Stimulated activated CD4-positive, alpha-beta T cell treated with anti-CD3 and anti-CD28 coated beads, Interleukin-15, amount 100 ng/mL, for 1 hour (primary cell): ENCODE measurements at places on chromosomes 3 and 15.

DNA sequence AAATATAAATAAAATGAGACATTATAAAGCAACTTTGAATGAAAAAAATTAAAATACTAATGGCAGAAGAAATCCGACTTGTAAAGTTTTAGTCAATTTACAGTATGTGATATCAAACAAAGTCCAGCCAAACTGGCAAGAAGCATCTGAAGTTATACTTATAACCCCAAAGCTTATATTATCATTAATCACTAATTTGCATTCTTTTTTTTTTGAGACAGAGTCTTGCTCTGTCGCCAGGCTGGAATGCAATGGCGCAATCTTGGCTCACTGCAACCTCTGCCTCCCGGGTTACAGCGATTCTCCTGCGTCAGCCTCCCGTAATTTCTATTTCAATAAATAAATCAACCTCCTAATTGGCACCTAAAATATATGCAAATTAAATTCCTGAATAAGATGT lies 80.1 kb downstream of the AQR start:
- no peak for DNase-seq

DNA sequence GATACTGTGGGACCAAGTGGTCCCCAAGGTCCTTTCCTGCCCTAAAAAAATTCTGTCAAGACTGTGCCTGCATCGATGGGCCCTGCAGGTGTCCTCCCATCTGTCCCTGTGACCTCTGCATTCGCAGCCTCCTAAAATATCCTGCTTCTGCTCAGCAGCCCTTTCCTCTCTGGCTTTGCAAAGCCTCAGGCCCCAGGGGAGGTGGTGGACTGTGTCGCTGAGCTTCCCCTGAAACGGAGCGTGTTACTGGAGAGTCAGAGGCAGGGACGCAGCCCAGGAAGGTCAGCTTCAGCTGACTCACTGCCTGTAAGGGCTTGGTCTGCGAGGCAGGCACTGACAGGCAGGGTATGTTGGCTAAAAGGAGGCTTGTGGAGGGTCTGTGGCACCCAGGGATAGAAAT lies 110.0 kb downstream of the RAB11A start:
- DNase-seq = no peak

GRCh38 chr15:51720201-51720995 lies 17.1 kb downstream of the LYSMD2 start:
- no peak for DNase-seq

GRCh38 chr15:40338041-40338657 lies 2.6 kb downstream of the CCDC9B start:
- peak; percentile 56 for DNase-seq

DNA sequence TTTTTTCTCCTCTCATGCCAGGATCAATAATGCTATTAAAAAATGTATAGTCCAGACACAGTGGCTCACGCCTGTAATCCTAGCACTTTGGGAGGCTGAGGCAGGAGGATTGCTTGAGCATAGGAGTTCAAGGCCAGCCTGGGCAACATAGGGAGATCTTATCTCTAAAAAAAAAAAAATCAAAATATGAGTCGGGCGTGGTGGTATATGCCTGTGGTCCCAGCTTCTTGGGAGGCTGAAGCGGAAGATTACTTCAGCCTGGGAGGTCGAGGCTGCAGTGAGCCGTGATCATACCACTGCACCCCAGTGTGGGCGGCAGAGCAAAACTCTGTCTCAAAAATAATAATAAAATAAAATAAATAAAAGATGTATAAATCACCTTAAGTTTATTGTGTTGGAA lies 75.4 kb downstream of the WWTR1 start:
- DNase-seq = no peak

DNA sequence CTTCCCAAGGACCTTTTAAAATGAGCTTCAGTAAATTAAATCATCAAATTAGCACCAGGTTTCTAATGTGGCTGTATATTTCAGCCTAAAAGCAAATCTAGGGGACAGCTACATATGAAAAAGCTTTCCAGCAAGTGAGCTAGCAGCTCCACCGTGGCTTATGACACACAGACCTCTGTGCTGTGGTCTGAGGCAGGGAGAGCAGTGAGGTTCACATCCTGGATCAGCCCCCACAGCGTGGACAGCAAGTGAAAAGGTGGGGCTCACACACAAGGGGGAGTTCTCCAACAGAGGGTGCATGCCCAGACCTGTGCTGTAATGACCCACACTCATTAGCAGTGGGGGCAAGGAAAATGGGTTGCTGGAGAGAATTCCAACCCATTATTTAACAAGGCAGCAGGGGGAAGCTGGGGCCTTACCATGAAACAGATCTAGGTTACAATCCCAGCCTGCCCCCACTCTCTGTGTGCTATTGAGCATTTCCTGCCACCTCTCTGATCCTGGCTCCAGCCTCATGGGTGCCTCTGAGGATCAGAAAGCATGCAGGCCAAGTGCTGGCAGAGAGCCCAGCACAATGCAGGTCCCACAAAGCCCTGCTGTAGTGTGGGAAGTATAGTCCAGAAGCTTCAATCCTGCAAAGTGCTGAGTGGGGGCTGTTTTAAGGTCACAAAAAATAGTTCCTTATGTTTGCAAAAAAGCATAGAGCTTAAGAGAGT lies 48.2 kb downstream of the RASGRF1 start:
- DNase-seq = no peak

GRCh38 chr3:62562017-62562416 lies 188.7 kb upstream of the FEZF2 start:
- DNase-seq = no peak

- DNase-seq = no peak
Measured at GRCh38 chr3:127719369-127719768, 46.6 kb downstream of the ABTB1 start.

DNA sequence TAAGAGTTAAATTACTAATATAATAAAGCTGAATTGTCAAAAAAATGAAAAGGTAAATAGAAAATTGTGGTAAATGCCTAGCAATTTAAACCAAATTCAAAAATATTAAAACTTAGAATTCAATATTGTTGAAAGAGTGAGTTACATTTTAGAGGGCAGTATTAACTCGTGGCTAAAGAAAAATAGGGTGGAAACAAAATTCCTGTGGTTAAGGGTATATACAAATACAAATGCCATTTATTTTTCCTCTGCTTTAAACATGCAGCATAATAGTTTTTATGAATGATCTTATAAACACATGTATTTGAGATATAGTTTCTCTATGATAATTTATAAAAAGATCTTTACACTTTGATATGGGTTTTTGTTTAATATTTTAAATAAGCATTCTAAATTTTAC lies 79.0 kb downstream of the NEDD4 start:
- no peak for DNase-seq

DNA sequence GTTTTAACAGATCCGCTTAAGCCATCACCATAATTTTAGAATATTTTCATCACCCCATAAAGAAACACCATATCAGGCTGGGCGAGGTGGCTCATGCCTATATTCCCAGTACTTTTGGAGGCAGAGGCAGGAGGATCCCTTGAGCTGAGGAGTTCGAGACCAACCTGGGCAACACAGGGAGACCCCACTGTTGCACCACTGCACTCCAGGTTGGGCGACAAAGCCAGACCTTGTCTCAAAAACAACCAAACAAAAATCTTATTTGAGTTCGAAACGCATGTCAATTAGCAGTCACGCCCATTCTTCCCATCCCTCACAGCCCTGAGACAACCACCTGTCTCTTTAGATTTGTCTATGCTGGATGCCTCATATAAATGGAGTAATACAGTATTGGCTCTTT lies 119.9 kb downstream of the KLF13 start:
- no peak for DNase-seq

- no peak for DNase-seq
Measured at GRCh38 chr3:72951259-72951722, 45.3 kb upstream of the PPP4R2 start.

- DNase-seq = no peak
Measured at GRCh38 chr3:45965653-45966052, 22.4 kb downstream of the CXCR6 start.

DNA sequence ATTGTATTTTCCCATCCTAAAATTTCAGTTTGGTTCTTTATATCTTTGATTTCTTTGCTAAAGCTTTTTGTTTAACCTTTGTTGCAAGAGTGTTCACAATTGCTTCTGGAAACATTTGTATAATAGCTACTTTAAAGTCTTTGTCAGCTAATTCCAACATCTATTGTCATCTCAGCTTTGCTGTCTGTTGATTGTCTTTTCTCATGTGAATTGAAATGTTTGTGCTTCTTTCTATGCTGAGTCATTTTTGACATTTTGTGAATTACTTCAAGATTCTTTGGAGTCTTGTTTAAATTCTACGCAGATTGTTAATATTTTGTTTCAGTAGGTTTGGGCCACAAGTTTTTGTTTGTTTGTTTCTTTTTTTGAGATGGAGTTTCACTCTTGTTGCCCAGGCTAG lies 73.2 kb downstream of the SUCNR1 start:
- no peak for DNase-seq

DNA sequence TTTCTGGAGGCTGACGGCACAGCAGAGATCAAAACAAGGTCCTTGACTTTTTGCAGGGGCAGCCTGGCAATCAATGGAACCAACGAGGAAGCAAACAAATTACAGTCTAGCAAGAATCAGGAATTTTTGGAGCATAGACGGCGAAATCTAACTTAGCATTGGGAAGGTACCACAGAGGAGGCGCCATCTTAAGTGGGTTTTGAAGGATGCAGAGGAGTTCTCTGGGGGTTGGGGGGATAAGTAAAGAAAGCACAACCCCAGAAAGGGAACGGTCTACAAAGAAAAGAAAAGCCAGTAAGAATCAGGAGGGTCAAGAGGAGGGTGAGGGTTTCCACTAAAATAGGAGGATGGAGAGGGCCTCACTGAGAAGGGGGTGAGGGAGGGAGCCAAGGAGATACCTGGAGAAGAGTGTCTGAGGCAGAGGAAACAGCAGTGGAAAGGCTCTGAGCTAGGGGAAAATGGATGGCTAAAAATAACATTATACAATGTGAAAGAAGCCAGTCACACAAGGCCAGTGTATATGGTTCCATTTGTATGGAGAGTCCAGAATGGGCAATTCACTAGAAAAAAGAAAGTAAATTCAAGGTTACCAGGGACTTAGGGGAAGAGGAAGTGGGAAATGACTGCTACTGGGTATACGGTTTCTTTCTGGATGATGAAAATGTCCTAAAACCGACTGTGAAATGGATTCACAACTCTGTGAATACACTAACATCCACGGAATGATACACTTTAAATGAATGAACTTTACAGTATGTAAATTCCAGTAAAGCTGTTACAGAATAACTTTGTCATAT lies 25.2 kb upstream of the IQSEC1 start:
- DNase-seq = no peak

- DNase-seq = peak; percentile 42
Measured at GRCh38 chr3:184417619-184418327, 37.9 kb downstream of the CHRD start.

DNA sequence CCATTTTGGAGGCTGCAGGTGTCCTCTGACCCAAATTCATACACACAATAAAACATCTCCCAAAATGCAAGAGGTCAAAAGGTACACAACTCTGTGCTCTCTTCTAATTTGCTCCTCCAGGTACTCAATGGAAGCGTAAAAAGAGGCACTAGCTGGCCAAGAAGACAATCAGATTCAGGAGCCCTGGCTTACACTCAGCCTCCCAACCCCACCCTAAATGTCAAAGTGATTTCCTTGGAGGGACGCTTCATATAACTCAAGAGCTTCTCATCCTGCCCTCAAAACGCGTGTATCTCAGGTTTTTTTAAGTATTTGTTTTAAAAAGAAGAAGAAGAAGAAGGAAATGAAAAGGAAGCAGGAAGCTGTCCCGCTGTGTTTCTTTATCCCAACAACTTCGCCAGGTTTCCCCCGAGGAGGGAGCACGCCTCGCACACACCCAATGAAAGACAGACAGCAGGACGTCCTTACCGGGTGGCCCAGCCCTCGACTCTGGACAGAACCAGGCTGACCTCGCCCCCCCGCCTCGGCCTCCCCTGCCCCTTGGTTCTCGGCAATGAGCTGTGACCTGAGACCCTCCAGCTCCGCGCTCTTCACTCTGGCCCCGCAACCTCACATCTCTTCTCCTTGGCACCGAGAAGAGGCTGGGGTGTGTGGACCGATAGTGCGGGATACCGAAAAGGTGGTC lies 620.7 kb upstream of the ZNF385D start:
- no peak for DNase-seq

DNA sequence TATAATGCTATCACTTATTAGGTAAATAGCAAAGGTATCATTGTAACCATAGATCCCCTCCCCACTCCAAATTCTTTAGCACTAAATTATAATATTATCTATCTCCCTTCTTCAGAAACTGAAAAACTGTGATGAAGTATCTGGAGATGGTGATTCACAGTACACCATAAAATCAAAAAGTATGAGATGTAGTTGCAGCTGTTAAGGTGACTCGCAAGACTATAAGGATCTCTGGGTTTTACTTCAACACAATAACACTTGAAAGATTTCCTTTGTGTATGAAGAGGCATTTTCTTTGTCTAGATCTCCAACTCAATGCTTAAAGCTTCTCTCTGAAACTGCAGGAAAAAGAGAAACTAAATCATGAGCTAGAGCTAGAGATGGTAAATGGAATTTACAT lies 46.9 kb downstream of the IFT57 start:
- no peak for DNase-seq

GRCh38 chr3:61354604-61355003 lies 103.4 kb upstream of the FHIT start:
- no peak for DNase-seq

GRCh38 chr15:88638626-88639372 lies at the start of gene ISG20:
Gene ISG20 (plus strand): TSS chr15:88639016. CDS start chr15:88639367, 351 bp downstream.
- peak; percentile 96 for DNase-seq

GRCh38 chr15:32802286-32802936 lies 84.6 kb downstream of the GREM1 start:
- DNase-seq = no peak

GRCh38 chr3:197397838-197398237 lies 99.4 kb upstream of the DLG1 start:
- no peak for DNase-seq

DNA sequence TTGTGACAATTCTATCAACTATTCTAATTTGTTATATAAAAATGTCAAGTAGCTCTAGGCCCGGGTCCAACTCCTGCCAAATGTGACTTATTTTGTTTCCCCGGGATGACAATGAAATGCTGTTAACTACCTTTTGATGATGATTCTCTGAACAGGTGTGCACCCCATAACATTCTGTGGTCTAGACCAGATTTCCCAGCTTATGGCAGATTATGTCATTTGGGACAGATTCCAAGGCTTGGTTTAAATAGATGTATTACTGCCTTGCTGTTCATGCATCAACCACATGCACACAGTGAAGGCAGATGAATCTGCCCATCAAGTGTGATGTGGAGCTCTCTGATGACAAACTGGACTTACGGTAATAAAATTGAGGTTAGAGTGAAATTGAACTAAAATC lies 150.5 kb downstream of the MECOM start:
- DNase-seq = no peak

DNA sequence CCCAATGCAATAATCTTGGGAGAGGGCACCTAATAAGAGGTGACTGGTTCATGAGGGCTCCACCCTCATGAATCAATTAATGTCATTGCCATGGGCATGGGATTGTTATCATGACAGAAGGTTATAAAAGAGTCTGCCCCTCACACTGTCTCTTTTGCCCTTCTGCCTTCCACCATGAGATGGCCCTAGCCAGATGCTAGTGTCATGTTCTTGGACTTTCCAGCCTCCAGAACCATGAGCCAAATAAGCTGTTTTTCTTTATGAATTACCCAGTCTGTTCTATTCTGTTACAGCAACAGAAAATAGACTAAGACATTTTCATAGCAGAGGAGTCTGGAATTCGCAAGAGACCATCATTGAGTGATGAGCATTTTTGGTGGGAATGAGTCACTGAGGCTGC lies 16.0 kb upstream of the RAD18 start:
- DNase-seq = no peak

GRCh38 chr3:157542711-157543500 lies 39.7 kb upstream of the VEPH1 start:
- no peak for DNase-seq
